Spleen (tissue), 13 donors: ENCODE measurements at places on chromosomes 1 and 21. TPM values are rescaled to one million over a fixed set of nuclear protein-coding genes. Genes with fewer than 3 reads are reported as not detected.

The NMNAT2 gene
- total RNA-seq = 0.13 TPM

The CA6 gene
- total RNA-seq = not detected

The DIO1 gene
- total RNA-seq = 0.17 TPM

The RGS13 gene
- total RNA-seq = 0.43 TPM

The PRKCZ gene
- 57.7 TPM for total RNA-seq

The EFHD2 gene
- total RNA-seq = 204 TPM

The DMRTA2 gene
- total RNA-seq = 0.14 TPM

The CHI3L2 gene
- 58.3 TPM for total RNA-seq

The EPHA10 gene
- not detected for total RNA-seq

The TLCD4 gene
- 0.82 TPM for total RNA-seq

The FLG gene
- total RNA-seq = not detected

The PCNT gene
- total RNA-seq = 37.1 TPM

The ADAMTS1 gene
- 26.7 TPM for total RNA-seq

The CD247 gene
- total RNA-seq = 40.6 TPM

The IFFO2 gene
- total RNA-seq = 14.6 TPM

The KCNT2 gene
- total RNA-seq = 1.0 TPM

The ZSWIM5 gene
- 2.9 TPM for total RNA-seq

The CACNA1S gene
- 0.09 TPM for total RNA-seq

The CELA2B gene
- total RNA-seq = not detected

The SEMA4A gene
- 37.7 TPM for total RNA-seq

The THEM5 gene
- 0.47 TPM for total RNA-seq

The TRIM58 gene
- 16.9 TPM for total RNA-seq

The SPSB1 gene
- total RNA-seq = 3.5 TPM

The S100A7 gene
- total RNA-seq = not detected

The FNDC10 gene
- total RNA-seq = 2.2 TPM

The OXCT2 gene
- 2.6 TPM for total RNA-seq

The OSCP1 gene
- total RNA-seq = 1.2 TPM

The TTC22 gene
- 4.6 TPM for total RNA-seq

The MYOC gene
- not detected for total RNA-seq

The TFF3 gene
- total RNA-seq = 39.0 TPM

The SLC45A1 gene
- total RNA-seq = 2.9 TPM

The PPIAL4G gene
- total RNA-seq = 0.76 TPM

The SPRR2A gene
- total RNA-seq = not detected

The ITLN2 gene
- total RNA-seq = not detected

The DESI2 gene
- 18.6 TPM for total RNA-seq

The C1QTNF12 gene
- not detected for total RNA-seq

The CD5L gene
- 610 TPM for total RNA-seq

The TAS1R2 gene
- total RNA-seq = not detected

The PYHIN1 gene
- total RNA-seq = 25.9 TPM

The CFHR1 gene
- total RNA-seq = 8.5 TPM

The PGLYRP4 gene
- not detected for total RNA-seq

The CR1 gene
- total RNA-seq = 290 TPM

The CXADR gene
- 7.7 TPM for total RNA-seq

The FAM110D gene
- total RNA-seq = 1.8 TPM

The TNFAIP8L2 gene
- 45.3 TPM for total RNA-seq

The CLDN17 gene
- not detected for total RNA-seq

The CSDE1 gene
- total RNA-seq = 1,020 TPM
